ENCODE measurements at places on chromosomes 12 and 14.

DNA sequence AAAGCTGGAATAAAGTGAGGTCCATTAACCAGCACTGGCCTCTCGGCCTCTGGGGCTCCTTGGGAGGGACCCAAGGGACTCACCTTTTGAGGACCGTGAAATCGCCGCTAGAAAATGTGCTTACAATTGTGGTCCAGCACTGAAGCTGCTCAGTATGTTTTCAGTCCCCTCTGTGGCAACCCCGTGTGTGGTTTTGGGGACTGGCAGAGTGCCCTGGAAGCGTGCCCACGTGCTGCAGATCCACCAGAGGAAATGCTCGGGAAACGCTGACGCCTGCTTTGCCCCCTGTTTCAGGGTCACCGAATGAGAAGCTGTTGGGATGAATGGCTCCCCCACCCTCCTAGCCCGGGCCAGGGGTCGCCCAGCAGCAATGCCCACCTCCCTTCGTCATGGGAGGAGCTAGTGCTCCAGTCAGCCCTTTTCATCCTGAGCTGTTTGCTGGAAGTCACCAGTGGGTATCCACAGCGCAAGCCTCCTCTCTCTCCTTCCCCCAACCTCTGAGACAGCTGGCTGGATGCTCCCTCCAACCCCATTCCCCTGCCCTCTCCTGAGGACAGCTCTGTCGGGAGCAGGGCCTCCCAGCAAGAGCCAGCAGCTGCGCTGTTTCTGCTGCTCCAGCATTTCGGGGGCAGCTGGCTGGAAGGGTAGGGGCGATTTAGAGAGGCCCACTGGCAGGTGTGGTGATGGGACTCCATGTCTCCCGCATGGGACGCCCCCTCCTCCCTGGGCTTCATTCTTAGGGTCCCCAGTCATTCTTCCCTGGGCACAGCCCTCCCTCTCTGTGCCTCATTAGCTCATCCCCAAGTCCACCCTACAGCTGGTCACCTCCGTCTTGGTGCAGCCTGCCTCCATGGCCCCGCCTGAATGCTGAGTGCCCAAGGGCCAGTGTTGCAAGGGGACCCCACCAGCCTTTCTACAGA lies 33.2 kb upstream of the PPP1R13B start:
- DNase-seq, result no peak

DNA sequence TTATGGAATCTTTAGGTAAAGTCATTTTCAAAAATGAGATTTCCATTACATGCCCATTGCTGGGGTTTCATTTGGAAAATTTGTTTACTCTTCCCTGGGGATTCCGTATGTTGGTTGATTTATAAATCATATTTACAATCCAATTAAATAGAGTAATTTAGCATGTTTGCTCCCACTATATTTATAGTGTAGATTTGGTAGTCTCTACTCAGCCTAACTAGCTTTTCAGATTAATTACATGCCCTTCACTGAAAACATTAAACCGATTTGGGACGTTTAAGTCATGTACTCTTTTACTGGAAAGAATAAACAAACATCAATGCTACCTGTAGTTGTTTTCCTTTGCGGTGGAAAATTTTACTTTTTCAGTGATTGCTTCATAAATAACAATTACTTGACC lies 10.4 kb downstream of the PAX9 start:
- no peak for DNase-seq

DNA sequence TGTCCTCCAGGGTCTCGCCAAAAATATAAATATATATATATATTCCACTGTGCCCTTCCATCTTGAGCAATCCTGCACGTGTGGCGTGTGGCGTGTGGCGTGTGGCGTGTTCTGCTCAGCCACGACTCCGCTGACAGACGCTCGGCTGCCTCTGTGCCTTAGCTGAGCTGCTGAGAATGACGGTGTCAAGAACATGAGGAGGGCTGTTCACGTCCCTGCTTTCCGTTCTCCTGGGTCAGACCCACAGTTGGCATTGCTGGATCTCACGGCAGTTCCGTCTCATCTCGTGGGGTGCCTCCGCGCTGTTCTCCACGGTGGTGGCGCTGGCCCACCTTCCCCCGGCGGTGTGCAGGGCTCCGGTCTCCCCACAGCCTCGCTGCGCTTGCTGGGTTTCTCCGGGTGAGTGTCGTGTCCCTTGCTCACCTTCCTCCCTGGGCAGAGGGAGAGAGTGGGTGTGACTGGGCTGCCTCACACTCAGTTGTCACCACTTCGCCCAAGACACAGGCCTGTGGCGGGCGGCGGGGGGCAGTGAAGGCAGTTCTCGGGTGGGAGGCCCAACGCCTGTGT lies 9.4 kb downstream of the GPR132 start:
- DNase-seq, result no peak

- DNase-seq, result peak; percentile 56
These were observed 43.4 kb downstream of the RNF34 start for GRCh38 chr12:121443193-121443870.

DNA sequence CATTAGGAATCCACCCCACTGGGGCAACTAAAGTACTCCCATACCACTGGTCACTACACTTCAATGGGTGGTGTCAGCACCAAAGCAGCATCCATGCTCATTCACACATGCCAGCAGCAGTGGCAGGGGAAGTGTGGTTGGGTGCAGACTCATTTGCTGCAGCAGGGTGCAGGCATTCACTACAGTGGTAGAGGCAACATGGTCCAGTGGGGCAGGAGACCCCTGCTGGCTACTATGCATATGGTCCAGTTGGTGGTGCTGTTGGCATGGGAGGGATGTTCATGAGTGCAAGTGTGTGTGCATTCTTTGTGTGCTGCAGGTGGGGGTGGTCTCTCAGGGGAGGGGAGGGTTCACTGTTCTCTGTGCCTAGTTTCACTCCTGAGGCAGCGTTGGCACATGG lies 908.4 kb upstream of the NOVA1 start:
- no peak for DNase-seq

- no peak for DNase-seq
These were observed 103.6 kb downstream of the DAAM1 start for GRCh38 chr14:59292028-59292427.

DNA sequence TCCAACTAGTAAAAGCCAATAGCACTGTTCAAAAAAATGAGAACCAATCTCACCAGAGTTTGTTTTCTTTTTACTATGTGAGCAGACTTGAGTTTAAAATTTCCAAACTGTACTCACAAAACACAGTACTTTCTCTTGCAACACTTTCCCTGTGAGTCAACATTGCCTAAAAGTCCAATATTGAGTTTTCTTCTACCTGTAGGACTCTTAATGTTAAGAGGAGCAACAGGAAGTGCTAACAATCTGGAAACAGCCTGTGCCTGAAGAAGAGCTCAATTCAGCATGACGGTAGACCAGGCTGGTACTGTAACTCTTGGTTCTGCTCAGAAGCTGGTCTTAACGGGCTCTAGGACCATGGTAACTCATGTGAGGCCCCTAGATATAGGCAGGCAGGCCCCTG lies 144.3 kb downstream of the MED13L start:
- no peak for DNase-seq

DNA sequence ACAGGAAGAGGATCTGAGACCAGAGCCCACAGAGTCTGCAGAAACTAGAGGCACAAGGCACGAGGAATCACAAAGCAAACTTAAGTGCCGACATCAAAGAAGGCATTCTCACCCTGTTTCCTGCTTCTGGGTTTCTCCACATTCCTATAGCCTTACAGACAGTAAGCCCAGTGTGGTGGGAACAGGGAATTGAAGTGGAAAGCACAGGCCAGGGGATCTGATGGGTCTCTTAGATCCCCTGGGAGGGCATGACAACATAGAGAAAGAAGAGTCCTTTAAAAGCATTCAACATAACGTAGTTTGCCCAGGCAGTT lies 75.6 kb upstream of the FRMD6 start:
- no peak for DNase-seq

GRCh38 chr14:68246786-68247105 lies 427.2 kb downstream of the RAD51B start:
- DNase-seq, result no peak

DNA sequence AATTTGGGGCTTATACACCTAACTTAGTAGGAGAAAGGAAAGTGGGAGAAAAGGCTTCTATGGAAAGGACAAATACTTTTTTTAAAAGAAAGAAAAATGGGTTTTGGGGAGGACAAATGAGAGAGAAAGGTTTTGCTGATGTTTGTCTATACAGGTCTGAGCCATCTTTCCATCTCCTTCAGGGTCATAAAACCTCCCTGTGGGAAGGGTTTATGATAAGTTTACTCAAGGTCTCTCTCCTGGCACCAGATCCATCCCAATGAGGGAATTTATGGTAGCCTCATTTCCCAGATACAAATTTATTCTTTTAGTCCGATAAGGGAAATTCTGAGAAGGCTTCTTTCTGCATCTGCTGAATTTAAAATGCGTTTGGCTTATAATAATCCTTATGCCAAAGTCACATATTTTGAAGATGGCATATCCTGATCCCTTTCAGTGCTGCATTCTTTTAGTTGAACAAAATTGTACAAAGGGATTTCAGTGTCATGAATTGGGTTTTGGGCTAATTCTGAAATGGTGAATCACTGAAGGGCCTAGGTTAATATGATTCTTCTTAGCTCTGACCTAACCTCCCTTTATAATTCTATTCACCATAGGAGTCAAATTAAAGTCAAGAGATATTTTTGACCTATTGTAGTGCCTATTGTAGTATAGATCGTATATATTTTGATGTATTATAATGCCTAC lies 173.5 kb upstream of the DYRK2 start:
- DNase-seq, result no peak

GRCh38 chr12:59708484-59708883 lies 112.7 kb downstream of the SLC16A7 start:
- no peak for DNase-seq

DNA sequence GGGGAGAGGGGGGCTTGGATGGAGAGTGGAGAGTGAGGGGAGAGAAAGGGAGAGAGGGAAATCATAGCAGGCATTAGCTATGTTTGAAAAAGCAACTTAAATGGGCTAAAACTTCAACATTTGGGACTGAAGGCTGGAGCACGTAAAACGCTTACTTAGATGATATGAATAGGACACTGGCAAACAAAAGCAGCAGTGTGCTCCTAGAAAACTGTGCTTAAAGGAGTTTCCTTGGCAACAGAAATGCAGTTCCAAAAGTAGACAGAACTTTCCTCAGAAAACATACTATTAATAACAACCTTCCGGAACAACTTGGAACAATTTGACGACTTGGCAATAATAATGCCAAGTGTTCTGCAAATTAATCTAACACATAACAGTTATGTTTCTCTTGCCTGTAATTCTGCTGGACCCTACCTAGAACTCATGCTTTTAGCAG lies 235.5 kb upstream of the NPAS3 start:
- no peak for DNase-seq

GRCh38 chr12:13024531-13024916 lies 19.7 kb upstream of the FAM234B start:
- DNase-seq, result no peak

- DNase-seq, result no peak
These were observed 22.2 kb upstream of the CFAP54 start for GRCh38 chr12:96466939-96467751.

DNA sequence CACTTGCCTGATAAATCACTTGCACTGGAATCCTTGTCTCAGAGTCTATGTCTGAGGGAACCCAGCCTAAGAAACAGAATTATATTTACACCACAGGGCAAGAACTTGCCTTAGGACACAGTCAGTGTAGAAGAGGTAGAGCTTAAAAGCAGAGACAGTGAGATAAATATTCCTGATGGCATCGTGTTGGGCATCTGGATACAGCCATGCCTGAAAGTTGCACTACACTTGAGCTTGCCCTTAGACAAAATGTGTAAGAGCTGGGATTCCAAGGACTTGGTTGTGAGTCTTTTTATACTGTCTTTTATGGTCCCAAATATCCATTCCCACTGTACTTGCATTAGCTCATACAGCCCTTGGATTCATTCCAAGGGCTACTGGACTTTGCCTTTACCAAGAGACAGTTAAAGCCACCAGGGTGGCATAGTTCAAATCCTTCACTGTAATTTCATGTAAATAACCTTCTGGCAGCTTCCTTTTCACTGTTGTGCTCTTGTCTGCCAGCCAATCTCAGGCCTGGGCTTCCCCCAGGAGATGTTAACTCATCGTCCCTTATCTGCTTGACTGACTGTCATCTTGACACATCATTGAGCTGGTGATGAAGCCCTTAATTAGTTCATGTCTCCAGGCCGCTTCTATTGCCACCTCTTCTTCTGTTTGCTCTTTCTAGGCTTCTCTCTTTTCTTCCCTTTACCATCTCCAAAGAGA lies 577.9 kb upstream of the TBX3 start:
- DNase-seq, result no peak

DNA sequence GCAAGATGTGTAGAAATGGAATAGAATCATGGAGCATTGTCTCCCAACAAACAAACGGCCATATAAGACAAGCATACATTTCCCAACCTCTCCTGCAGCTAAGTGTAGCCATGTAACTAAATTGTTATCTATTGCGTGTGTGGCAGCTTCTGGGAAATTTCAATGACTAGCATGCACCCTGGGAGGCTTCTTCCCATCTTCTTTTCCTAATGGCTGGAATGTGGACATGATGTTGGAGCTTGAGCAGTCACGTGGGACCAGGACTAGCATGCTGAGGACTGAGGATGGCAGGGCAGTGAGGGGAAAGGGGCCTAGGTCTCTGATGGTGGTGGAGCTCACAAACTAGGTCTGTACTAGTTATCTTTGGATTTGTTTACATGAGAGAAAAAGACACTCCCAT lies 21.7 kb upstream of the CTDSP2 start:
- DNase-seq, result no peak

DNA sequence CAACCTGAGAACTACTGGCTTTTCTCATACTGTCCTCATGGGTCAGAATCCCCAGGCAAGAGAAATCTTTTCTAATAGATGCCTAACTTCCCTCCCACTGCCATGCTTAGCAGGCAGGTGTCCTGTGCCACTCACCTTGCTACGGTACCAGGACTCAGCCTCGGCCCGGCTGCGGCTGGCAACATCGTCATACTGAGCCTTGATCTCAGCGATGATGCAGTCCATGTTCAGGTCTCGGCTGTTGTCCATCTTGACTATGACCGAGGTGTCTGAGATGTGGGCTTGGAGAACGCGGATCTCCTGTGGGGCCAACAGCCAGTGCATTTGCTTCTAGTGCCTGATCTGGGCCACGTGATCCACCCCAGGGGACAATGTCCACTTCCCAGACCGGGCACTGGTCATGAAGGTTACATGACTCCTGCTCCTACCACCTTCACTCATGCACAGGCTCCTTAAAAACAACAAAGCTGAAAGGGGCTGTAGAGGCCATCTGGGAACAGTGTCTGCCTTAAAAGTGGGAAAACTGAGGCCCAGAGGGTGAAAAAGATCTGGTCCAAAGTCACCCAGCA lies 4.1 kb downstream of the KRT85 start:
- DNase-seq, result no peak

GRCh38 chr14:91417983-91418386 lies 365 bp upstream of the CCDC88C start:
- peak; percentile 50 for DNase-seq
